ENCODE measurements at places on chromosomes 6 and 20.

GRCh38 chr20:43844778-43845614 lies 69.7 kb upstream of the TOX2 start:
- DNase-seq = no peak

GRCh38 chr6:36276581-36277536 lies 7.0 kb downstream of the PNPLA1 start:
- no peak for DNase-seq

GRCh38 chr6:41040101-41040939 lies 1.3 kb upstream of the UNC5CL start:
- no peak for DNase-seq

GRCh38 chr6:159360306-159360705 lies 191.1 kb downstream of the FNDC1 start:
- DNase-seq = no peak

DNA sequence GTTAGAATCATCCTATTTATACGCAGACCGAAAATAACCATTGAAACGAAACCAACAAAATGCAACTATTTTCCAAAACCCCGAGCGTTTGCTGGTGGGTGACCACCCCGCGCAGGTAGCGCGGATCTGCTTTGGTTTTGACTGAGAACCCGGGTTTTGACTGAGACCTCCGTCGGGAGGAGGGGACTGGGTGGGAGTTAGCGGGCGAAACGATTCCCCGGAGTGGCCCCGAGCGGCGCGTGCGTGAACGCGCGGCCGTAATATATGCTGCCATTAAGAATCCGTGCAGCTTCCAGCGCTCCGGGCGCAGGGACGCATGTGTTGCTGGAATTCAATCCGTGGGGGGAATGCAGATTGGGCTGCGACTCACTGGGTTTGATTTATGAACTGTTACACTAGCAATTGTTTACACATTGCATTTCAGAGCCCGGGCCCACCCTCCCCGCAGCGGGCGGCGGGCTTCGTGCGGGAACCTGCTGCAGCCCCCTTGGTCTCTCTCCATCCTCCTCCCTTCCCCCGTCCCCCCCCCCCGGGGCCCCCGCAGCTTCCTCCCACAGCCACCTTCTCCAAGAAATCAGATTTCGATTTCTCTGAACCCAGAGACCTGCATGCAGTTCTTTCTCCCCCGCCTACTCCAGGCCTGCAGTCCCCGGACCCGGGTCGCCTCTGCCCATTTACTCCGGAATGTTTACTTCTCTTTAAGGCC lies 9.9 kb downstream of the NRN1 start:
- peak; percentile 74 for DNase-seq

DNA sequence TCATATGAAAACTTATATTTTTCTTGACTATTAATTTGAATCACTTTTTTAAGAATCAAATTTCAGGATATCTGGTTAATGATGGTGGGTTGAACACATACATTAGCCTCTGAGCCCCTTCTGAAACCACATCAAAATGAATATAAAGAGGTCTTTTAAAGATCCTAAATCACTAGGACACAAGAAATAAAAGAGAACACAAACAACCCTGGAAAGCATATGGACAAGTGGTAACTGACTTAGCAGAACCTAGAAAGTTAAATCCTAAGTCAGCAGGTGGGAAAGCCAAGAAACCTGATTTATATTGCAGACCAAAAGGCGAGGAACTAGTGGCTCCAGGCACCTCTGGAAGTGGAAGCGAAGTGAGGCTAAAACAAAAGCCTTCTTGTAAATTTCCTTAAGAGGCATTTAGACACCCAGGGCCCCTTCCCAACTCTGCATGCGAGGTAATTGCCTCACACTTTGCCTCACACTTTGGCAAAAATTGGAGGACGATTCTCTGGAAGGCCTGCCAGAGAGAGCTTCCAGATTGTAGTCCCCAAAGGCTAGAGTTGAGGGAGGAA lies 293.9 kb downstream of the KHDC1L start:
- no peak for DNase-seq

GRCh38 chr6:150183105-150183504 lies 40.3 kb downstream of the PPP1R14C start:
- DNase-seq = no peak
